RCC 7860 (cell line): ENCODE measurements at places on chromosomes 7 and 10.

- DNase-seq: no peak
Observed at GRCh38 chr10:132364594-132364970, 32.4 kb upstream of the PWWP2B start.

DNA sequence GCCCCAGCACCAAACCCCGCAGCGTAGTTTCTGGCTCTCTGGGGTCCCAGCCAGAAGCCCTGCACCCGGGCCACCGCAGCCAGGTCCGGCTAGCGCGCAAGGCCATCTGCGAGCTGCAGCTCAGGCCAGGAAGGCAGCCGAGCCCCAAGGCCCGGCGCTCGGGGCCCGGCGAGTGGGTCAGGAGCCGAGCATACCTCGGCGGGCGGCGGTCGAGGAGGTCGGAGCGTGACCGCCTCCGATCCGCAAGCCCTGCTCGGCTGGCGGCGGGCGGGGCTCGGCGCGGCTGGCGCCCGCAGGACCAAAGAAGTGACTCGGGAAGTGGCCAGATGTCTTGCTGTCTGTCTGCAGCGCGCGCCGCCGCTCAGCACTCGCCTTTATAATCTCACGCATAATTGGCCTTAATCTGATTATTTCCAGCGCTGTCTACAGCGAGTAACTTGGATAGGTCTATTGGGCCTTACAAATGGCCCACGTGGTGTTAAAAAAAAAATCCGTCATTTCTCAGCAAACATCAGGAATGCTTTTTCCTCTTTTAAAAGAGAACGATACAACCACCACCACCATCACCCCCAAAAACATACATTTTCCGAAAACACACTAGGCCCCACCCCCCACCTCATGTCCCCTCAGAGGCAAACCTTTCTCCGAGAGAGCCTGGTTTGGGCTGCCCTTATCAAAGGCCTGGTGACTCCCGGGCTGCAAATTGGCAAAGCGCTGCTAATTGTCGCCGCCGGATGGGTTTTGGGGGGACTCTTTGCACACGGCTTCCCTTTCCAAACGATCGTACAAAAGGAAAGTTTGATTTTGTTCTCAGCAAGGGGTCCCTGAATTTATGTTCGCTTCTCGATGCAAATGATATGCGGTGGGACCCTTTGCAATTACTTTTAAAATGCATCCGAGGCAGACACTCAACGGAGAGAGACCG is at the start of gene DRGX:
Gene DRGX, minus strand, starts transcription at position 349 of the 925 bp plus-strand sequence. CDS start 649 bp downstream, outside the sequence.
- DNase-seq: no peak

DNA sequence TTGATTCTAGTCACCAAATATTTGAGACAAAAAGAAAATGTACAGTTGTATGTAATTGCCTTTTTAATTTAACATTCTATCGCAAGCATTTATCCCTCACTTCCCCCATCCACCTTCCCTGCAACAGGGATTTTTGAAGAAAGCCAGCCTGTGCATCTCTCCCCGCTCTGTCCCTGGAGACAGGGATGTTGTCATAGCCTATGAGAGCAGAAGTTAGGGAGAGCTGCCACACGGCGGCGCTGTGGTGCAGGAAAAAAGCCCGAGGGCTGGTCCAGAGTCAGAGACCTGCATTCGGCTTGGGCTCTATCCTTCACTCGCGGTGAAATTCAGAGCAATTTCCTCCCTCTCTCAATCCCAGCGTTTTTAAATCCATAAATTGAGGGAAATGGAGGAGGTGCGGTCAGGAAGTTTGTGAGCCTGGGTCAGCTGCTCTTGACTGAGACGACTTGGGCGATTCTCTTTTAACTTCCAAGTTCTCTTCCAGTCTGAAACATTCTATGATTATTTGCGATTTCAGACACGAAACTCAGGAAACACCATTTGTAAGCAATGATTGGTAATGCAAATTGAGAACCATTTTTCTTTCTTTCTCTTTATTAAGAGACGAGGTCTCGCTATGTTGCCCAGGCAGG is 17.5 kb downstream of the HKDC1 start:
- DNase-seq: peak; percentile 53

- DNase-seq: peak; percentile 76
Observed at GRCh38 chr10:78336402-78336791, 302.7 kb downstream of the RPS24 start.

- no peak for DNase-seq
Observed at GRCh38 chr10:6109444-6109775, 20.6 kb downstream of the RBM17 start.

DNA sequence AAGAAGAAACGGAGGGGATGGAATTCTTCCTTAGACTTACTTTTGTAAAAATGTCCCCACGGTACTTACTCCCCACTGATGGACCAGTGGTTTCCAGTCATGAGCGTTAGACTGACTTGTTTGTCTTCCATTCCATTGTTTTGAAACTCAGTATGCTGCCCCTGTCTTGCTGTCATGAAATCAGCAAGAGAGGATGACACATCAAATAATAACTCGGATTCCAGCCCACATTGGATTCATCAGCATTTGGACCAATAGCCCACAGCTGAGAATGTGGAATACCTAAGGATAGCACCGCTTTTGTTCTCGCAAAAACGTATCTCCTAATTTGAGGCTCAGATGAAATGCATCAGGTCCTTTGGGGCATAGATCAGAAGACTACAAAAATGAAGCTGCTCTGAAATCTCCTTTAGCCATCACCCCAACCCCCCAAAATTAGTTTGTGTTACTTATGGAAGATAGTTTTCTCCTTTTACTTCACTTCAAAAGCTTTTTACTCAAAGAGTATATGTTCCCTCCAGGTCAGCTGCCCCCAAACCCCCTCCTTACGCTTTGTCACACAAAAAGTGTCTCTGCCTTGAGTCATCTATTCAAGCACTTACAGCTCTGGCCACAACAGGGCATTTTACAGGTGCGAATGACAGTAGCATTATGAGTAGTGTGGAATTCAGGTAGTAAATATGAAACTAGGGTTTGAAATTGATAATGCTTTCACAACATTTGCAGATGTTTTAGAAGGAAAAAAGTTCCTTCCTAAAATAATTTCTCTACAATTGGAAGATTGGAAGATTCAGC is 158.7 kb upstream of the LANCL2 start:
- peak; percentile 29 for DNase-seq

- DNase-seq: no peak
Observed at GRCh38 chr10:110036640-110037039, 28.9 kb downstream of the ADD3 start.

DNA sequence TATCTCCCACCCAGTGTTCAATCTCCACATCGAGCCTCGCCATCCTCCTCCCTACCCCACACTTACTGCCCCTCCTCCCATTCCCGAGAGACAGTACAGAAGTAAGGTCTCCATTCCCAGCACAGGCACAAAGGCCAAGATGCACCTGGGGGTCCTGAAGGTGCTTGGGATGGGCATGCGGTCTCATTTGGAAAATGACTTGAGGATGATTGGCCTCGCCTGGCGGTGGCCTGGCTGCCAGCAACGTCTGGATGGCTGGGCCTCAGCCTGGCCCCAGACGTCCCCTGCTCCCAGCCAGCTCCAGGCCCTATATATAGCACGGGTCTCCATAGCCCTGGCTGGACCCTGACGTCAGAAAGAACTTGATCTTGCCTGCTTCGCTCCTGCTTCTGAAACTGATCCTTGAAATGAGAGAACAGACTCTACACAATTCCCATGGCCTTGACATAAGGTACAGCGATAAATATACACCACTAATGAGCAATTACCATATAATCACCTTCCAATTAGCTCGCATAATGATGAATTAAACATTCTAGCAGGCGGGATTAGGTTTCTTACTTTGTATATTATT is 11.8 kb downstream of the EMX2 start:
- no peak for DNase-seq

GRCh38 chr10:59561477-59562121 is 148.1 kb downstream of the SLC16A9 start:
- no peak for DNase-seq

DNA sequence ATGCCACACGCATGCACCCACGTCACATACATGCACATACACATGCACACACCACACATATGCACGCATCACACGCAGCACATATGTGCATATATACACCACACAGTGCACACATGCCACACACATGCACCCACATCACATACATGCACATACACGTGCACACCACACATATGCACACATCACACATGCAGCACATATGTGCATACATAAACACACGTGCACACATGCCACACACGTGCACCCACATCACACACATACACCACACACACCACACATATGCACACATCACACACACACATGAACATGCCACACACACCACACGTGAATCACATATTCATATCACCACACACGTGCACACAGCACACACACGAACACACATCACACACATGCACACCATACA is 338.8 kb downstream of the PTPRN2 start:
- DNase-seq: no peak

GRCh38 chr7:150409300-150410030 is 30.3 kb downstream of the ZNF775 start:
- no peak for DNase-seq

DNA sequence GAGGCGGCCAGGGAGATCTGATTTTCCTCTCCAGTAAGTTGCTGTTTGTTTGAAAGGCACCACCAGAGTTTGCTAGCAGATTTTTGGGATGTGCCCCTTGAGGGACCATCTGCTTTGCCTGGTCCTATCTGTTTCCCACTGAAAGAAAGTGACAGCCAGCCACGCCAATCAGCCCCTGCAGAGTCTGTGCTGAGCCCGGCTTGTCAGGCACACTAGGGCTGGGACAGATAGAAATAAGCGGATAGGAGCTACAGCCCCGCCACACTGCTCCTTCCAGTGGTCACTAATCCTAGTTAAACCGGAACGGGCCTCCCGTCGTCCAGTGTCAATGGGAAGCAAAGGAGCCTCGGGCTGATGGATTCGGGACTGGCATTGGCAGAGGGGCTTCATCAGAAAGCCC is 161.9 kb upstream of the PRR15 start:
- no peak for DNase-seq

GRCh38 chr10:110399106-110399964 is 94.6 kb upstream of the SMNDC1 start:
- DNase-seq: peak; percentile 99

GRCh38 chr10:43665054-43665453 is 16.4 kb upstream of the ZNF32 start:
- no peak for DNase-seq

GRCh38 chr7:151506901-151507382 is 12.8 kb downstream of the RHEB start:
- DNase-seq: no peak

- no peak for DNase-seq
Observed at GRCh38 chr10:79433324-79434222, 11.9 kb downstream of the ZCCHC24 start.

GRCh38 chr10:121614613-121615434 is 16.6 kb upstream of the FGFR2 start:
- DNase-seq: no peak

- DNase-seq: peak; percentile 35
Observed at GRCh38 chr7:75961218-75961617, 33.2 kb downstream of the TMEM120A start.

GRCh38 chr7:20162665-20163064 is 54.5 kb downstream of the MACC1 start:
- no peak for DNase-seq

- peak; percentile 17 for DNase-seq
Observed at GRCh38 chr10:13893926-13894325, 307.2 kb downstream of the PRPF18 start.

DNA sequence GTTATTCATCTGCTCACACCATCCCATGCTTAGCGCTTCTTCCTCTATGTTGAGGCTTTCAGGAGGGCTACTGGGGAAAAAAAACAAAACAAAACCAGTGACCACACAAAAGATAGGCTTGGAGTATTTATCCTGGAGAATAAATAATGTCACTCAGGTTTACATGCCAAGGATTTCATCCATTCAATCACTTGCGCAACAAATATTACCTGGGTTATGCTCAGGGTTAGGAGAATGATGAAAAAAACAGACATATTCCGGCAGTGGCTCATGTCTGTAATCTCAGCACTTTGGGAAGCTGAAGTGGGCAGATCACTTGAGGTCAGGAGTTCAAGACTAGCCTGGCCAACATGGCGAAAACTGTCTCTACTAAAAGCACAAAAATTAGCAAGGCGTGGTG is 3.3 kb upstream of the ELOVL3 start:
- DNase-seq: no peak

GRCh38 chr10:88292185-88292514 is 291.0 kb downstream of the RNLS start:
- no peak for DNase-seq

DNA sequence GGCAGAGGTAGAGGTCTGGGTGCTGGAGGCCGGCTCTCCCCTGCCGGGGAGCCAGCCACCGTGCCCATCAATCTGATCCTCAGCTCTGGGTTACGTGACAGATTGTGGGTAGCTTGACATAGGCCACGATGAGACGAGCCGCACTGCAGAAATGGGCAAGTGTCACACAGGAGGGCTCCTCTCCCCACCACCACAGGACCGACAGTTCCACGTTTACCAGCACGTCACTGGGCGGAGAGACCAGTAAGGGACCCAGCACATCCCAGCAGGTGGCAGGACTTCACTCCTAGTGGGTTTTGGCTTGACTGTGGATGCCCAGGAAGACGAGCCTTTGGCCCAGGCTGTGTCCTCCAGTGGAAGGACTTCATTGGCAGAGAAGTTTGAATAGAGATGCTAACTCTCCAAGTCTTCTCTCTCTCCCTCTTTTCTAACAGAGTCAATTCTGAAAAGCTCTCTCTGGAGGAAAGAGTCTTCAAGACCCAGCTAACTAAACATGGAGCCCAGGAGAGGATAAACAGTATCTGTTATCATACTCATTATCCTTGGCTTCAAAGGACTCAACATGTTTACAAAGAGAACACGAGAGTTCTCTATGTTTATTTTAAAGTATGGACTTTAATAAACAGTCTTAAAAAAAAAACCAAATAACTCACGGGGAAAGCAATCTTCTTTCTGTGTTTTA is 129.3 kb upstream of the JCAD start:
- DNase-seq: no peak

DNA sequence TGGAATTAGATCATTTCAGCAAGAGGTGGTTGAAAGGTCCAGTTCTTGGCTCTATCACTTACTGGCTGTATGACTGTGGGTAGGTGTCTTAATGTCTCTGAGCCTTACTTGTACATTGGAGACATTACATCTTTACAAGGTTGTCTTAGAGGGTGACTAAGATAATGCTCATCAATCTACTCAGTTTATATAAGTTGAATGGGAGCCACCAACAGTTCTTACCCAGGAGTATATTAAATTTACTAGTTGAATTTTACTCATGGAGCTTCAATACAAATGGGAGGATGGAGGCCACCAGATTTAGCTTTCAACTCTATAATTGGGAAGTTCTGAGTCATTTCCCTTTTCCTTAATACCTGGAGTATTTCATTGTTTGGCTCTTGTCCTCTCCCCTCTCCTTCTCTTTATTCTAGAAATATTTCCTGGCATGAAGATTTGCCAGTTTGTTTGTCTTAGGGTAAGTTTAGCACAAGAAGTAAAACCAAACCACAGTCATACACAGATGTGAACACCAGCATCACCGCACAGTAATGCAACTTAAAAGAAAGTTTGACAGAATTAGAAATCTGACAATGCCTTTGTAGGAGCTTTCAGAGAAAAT is 222.8 kb downstream of the LRMDA start:
- DNase-seq: no peak
